ENCODE measurements at places on chromosomes 6 and 20. TPM values are rescaled to one million over a fixed set of nuclear protein-coding genes. Genes with fewer than 3 reads are reported as not detected.
A peak's percentile ranks its signal among the peaks of the same experiment; 100 is the strongest.

GRCh38 chr20:22944062-22944461 is 91.0 kb upstream of the SSTR4 start:
- no peak for DNase-seq
- H3K4me1 ChIP-seq, result no peaks in the 10 kb centered on the region
- no peaks in the 10 kb centered on the region for H3K36me3 ChIP-seq
- H3K27me3 ChIP-seq, result peaks cover 3% of the 10 kb centered on the region

- H3K4me1 ChIP-seq, result peaks cover 29% of the 10 kb centered on the region
- no peak overlapping the region for H3K4me3 ChIP-seq
- peaks cover 9% of the 10 kb centered on the region for H3K36me3 ChIP-seq
- DNase-seq, result no peak
- H3K27me3 ChIP-seq, result no peaks in the 10 kb centered on the region
Measured at GRCh38 chr6:317448-318144, 25.3 kb downstream of the DUSP22 start.

DNA sequence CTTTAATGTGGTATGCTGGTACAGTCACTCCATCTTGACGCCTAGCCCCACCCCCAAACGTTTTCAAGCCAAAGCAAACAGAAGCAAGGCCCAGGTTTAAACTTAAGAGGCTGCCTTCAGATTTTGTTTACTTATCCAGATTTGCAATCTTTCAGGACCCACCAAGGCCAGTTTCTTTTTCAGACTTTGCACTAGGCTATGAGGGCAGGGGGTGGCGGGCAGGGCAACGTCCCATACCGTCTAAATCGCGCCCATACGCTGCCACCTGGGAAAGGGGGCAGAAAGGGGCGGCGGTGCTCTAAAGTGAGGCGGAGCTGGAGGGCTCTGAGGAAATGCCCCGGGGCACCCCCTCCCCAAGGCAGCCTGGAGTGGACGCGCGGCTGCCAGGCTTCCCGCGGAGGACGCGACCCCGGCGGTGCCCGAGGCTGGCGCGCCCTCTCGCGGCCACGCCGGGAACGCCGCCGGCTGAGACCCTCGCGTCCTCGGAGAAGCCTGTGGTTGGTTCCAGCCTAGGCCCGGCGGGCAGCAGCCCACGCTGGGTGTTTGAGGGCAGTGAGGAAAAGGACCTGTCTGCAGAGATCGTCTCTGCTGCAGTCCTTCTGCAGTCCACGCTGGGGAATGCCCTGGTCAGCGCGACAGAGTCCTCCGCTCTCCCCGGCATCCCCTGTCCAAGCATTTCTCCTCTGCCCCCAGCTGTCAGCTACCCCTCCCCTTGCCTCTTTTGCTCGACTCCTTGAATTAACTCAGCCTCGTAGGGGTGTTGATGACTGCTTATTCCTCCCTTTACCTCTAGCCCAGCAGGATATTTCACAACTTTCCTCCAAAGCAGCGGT is 129.2 kb upstream of the PRND start:
- peak overlapping the region; percentile 54 for H3K4me3 ChIP-seq
- DNase-seq, result peak; percentile 56
- no peak overlapping the region for H3K27ac ChIP-seq
- H3K4me1 ChIP-seq, result peaks cover 5% of the 10 kb centered on the region
- no peaks in the 10 kb centered on the region for H3K36me3 ChIP-seq

- no peaks in the 10 kb centered on the region for H3K36me3 ChIP-seq
- DNase-seq, result peak; percentile 9
- no peak overlapping the region for H3K27ac ChIP-seq
- H3K27me3 ChIP-seq, result no peaks in the 10 kb centered on the region
Measured at GRCh38 chr20:3276680-3277015, 37.7 kb upstream of the SLC4A11 start.

C6orf15 gene
- not detected for total RNA-seq

All from activated naive CD4-positive, alpha-beta T cell treated with anti-CD3 and anti-CD28 coated beads for 36 hours (primary cell).